ENCODE measurements at places on chromosomes 13 and 19.
A peak's percentile ranks its signal among the peaks of the same experiment; 100 is the strongest.

- peak; percentile 52 for DNase-seq
These were observed at the start of gene TMEM86B for GRCh38 chr19:55228403-55229031. Gene TMEM86B, minus strand, starts transcription at chr19:55228763. Its CDS starts 22 bp downstream, at chr19:55228741.

- DNase-seq, result peak; percentile 34
These were observed 494.3 kb downstream of the FOXO1 start for GRCh38 chr13:40172149-40172591.

GRCh38 chr19:327291-328024, 17.1 kb downstream of the MIER2 start:
- no peak for DNase-seq

- DNase-seq, result no peak
These were observed 36.6 kb upstream of the POMP start for GRCh38 chr13:28622286-28622685.

DNA sequence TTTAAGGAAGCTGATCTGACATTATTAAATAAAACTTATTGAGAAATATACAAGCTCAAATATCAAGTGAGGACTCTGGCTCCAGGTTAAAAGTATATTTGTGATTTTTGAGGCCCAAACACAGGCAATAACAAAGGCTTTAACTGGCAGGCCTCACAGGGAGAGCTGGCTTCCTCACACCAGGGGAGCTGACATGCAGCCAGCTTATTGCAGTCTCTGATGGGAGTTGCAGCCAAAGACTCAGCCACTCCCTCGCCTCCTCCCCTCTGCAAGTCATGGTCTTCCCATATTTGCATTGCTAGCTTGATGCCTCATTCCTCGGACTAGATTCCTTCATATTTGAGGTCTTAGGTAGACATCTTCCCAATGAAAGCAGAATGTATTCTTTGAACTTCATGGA, 647.1 kb upstream of the SLITRK6 start:
- DNase-seq, result no peak

GRCh38 chr13:95212983-95213850, 88.0 kb downstream of the ABCC4 start:
- DNase-seq, result peak; percentile 47
